ENCODE measurements at places on chromosomes 13 and 19.

DNA sequence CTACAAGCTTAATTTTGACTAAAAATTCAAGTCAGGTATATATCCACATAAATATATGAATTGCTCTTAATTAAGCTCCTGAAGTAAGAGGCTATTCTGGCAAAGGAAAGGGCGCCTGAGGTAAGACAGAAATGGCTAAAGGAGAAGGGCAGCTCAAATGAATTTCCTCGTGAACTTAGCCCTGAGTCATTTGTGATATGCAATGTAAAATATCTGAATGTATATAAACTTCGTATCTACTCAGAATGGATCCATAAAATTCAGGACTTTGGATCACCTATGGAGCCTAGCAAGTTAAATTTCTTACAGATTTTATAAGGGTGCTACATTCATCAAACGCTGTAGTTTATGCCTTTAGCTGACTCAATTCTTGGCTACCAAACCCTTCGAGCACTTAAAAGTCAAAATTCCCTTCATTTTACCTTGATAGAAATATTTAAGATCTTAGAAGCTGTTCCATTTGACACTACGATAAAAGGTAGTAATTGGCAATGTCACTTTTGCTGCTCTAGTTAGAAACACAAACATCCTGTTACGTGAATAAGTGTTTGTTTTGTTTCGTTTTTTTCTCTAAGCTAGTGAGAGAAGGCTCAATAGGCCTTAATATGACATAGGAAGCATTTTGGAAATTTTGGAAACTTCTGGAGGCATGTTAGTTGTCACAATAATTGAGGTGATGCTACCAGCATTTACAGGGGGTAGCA is 69.2 kb downstream of the DIAPH3 start:
- no peak for DNase-seq

GRCh38 chr13:73672492-73672891 is 461.7 kb downstream of the KLF12 start:
- DNase-seq, result no peak

- no peak for DNase-seq
Observed at GRCh38 chr19:19119325-19120237, 18.7 kb downstream of the TMEM161A start.

DNA sequence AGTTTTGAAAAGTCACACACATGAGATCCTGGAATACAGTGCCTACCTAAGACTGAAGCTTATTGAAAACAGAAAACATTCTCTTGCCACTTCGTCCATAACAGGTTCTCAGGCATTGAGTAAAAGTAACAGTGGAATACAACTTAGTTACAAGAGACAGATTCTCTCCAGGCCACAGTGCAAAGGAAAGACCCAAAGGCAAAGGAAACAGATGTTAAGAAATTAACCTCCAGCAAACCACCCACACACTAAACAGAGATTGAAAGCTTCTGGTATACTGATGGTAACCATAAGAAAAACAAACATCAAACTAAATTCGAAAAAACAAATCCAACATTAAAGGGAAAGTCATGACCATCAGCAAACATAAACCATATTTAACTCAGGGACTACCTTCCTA is 914.7 kb downstream of the SLITRK5 start:
- DNase-seq, result no peak

DNA sequence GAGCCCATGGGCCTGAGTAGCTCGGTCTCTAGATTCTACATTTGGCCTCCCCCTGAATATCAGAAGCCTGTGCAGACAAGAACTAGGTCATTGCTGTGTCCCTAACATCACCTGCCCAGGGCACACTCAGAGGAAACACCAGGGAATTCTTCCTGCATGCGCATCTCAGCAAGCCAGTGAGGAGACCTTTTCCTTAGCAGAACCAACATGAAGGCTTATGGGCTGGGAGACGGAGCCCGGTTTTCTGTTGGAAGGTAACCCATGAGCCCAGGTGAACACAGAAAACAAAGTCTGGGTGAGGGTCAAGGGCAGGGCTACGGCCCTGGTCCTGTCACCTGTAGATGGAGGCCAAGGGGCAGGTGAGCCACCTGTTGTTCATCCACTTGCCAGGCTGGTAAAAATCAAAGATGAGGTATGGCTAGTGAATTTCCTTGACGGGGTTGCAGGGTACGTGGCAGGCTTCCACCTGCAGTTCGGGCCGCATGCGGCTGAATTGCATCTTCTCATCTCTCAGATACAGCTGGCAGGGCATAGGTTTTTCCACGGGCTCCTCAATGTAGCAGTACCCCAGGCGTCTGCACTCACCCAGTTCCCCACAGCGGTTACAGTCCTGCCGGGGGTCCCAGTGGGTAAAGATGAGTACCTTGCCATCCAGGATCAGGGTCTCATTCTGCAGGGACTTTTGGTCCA is 3.6 kb upstream of the FAM187B start:
- no peak for DNase-seq

- no peak for DNase-seq
Observed at GRCh38 chr19:45086480-45086879, 6.5 kb upstream of the PPP1R37 start.

GRCh38 chr19:38243279-38243673 is 12.9 kb downstream of the PPP1R14A start:
- no peak for DNase-seq

Measured in NCI-H510A treated with DMSO at 0.1 percent for 48 hours (cell line).